Right ventricle myocardium superior (tissue), 1 donor: ENCODE measurements at places on chromosomes 13 and 19.

DNA sequence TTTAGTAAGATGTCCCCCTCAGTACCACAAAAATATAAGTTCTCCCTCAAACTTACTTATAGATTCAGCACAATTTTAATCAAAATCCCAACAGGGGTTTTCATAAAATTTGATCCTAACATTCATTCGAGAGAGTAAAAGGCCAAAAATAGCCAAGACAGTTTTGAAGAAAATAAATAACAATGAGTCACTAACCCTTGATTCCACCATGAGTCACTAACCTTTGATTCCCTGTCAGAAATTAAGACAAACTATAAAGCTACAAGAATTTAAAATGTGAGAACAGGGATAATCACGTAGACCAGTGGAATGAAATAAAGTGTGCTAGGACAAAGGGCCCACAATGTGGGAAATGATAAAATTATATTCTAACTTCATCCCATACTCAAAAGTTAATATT is 320.3 kb downstream of the SUCLA2 start:
- no peak for DNase-seq

GRCh38 chr19:7681340-7682174 is 924 bp downstream of the TRAPPC5 start:
- DNase-seq: peak; percentile 87

DNA sequence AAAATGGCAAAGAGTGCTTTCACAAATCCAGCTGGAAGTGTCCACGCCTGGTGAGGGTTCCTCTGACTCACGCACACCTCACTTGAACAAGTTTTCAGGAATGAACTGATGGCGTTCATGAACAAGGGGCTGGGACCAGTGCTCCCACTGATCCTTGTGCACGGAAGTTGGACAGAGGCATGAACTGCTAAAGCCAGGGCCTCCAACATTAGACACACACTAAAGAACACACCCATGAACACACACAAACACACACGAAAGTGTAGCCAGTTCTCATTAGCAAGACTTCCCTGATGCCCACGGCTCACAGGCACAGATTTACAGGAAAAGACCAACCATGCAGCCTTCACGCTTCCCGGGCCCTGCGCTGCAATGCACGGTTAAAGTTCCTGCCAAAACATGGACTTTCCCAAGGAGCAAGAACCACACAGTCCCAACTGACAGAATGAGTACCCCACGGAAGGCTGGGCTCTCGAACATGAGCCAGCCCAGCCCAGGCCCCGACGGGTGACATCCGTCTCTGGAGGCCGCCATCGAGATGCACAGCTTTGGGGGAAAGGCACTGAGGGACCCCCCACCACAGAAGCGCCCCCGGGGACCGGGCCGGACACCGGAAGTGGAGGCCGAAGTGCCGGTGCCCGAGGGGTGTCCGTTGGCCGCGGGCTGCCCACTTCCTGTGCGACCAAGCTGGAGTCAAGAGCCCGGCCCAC is 808 bp downstream of the DNMT1 start:
- no peak for DNase-seq

- no peak for DNase-seq
These were observed 1.1 kb downstream of the TPT1 start for GRCh38 chr13:45339867-45340266.

DNA sequence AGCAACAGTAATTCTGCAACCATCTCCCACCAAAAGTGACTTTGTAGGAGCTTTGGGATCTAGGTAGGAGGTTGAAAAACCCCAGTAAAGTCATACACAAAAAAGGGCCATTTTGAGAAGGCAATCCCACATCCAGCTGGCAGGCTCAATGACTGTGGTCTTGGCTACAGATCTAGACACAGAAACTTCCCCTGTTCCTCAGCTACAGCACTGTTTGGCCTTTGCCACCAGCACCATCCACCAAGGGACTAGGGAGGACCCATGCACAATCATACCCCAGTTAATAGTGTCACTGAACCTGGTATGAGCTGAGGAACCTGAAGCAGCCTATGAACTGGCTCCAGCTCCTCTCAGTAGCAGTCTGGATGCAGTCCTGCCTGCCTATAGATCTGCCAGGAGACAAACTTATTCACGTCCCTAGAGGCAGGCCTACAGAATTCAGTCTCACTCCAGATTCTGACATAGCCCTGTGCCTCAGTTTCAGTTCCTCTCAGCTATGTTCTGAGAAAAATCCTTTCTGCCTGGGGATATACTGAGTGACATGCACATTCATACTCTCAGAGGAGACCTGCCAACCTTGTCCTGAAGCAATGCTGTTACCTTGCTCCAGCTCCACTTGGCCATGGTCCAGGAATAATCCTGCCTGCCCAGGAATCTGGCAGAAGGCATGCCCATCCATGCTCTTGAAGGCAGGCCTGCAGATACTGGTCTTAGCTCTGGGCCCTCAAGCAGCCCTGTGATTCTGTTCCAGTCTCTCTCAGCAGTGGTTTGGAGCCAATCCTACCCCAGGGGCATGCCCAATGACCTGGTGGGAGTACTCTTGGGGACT is 2048.3 kb upstream of the PCDH20 start:
- DNase-seq: no peak

DNA sequence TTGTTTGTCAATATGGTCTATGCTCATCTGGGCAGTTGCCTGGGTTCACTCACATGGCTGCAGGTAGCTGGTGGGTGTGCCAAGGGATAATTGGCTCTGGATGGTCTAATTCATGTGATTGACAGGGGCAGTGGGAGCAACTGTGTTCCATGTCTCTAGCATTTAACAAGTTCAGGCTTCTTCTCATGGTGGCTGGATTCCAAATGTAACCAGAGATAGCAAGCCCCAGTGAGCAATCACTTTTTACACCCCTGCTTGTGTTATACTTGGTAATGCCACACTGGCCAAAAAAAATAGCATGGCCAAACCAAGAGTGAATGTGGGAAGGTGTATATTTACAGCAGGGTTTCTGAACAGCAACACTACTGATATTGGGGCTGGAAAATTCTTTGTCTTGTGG is 89.6 kb upstream of the TNFSF11 start:
- DNase-seq: no peak

DNA sequence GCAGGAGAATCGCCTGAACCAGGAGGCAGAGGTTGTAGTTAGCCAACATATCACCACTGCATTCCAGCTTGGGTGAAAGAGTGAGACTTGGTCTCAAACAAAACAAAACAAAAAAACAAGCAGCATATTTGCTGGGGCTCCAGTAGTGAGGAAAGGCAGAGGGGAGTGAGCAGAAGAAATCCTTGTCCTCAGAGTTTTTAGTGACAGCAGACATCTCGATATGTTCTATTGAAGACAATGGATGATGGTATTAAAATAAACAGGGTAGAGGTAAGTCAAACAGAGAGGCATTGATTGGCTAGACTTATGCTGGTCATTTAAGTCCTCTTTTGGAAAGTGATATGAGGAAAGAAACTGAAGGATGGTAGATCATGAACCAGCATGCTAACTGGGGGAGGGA is 19.0 kb downstream of the NLRP7 start:
- no peak for DNase-seq

DNA sequence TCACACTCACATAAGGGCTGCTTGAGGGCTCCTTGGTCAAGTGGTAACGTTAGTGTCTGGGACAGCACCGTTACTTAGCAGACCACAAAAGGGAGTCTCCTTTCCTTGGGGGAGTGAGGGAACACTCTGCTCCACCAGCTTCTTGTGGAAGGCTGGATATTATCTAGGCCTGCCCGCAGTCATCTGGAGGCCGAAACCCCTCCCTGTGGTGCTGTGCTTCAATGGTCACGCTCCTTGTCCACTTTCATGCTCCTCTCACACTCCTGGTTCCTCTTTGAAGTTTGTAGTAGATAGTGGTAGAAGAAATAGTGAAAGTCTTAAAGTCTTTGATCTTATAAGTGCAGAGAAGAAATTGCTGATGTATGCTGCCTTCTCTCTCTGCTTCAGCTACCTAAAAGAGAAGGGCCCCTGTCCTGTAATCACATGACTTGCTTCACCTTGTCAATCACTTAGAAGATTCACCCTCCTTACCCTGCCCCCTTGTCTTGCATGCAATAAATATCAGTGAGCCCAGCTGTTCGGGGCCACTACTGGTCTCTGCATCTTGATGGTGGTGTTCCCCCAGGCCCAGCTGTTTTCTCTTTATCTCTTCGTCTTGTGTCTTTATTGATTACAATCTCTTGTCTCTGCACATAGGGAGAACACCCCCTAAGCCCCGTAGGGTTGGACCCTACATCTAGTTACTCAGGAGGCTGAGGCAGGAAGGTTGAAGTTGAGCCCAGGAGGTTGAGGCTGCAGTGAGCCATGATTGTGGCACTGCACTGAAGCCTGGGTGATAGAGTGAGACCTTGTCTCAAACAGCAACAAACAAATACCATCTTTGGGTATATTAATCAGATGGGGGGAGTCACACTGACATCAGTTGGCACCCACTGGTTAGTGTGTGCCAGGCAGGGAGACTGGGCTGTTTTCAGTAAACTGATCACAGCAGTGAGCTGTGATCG is 11.6 kb upstream of the MZF1 start:
- no peak for DNase-seq
